Gastrocnemius medialis (tissue), 4 donors: ENCODE measurements at places on chromosomes 3 and 15.
A peak's percentile ranks its signal among the peaks of the same experiment; 100 is the strongest.

DNA sequence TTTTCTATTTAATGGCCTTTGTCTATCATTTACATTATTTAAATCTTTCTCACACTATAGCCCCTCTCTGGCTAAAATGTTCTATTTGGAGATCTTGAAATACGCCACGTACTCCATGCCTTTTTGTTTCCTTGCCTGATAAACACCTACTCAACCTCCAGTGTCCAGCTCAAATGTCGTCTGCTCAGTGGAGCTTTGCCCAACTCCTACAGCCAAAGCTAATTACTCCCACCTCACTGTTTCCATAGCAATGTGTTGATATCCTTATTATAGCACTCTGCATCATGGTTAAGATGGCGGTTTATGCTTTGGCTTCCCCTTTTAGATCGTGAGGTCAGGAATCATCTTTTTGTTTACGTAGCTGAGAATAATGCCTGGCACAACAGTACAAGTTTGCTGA is 55.9 kb downstream of the NGLY1 start:
- DNase-seq = no peak
- peaks cover 46% of the 10 kb centered on the region for H3K36me3 ChIP-seq
- no peak overlapping the region for H3K27ac ChIP-seq
- no peaks in the 10 kb centered on the region for H3K27me3 ChIP-seq

GRCh38 chr3:194483850-194484249 is 3.0 kb downstream of the ATP13A3 start:
- H3K27me3 ChIP-seq = no peaks in the 10 kb centered on the region
- H3K27ac ChIP-seq = no peak overlapping the region
- H3K4me3 ChIP-seq = no peak overlapping the region
- H3K4me1 ChIP-seq = peaks cover 16% of the 10 kb centered on the region

DNA sequence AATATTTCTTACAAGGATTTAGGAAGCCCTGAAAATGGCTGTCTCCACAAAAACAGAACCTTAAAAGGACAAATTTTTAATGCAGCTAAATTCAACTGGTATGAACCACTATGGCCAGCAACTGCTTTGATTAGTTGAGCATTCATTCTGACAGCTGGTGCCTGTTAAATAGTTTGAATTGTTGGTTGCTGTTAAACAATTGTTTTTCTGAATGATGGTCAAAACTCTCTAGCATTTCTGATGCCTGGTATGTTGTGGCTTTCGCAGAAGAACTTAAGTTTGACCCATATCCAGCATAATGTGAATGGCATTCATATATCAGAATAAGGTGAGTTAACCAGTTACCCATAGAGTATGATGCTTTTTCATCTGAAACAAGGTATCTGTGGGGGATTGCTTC is 138.4 kb downstream of the MEIS2 start:
- no peak overlapping the region for H3K27ac ChIP-seq
- no peak for DNase-seq

- H3K4me3 ChIP-seq = peak overlapping the region; percentile 93
- DNase-seq = no peak
- H3K27ac ChIP-seq = peak overlapping the region; percentile 69
- peaks cover 16% of the 10 kb centered on the region for H3K4me1 ChIP-seq
- H3K27me3 ChIP-seq = peaks cover 16% of the 10 kb centered on the region
- H3K36me3 ChIP-seq = no peaks in the 10 kb centered on the region
Measured at GRCh38 chr3:173398111-173398479, 551 bp downstream of the NLGN1 start.

GRCh38 chr3:195201295-195201694 is 69.7 kb downstream of the XXYLT1 start:
- no peak for DNase-seq
- H3K27ac ChIP-seq = no peak overlapping the region
- H3K36me3 ChIP-seq = no peaks in the 10 kb centered on the region
- H3K4me1 ChIP-seq = peaks cover 13% of the 10 kb centered on the region
- H3K27me3 ChIP-seq = no peaks in the 10 kb centered on the region
- H3K4me3 ChIP-seq = no peak overlapping the region

DNA sequence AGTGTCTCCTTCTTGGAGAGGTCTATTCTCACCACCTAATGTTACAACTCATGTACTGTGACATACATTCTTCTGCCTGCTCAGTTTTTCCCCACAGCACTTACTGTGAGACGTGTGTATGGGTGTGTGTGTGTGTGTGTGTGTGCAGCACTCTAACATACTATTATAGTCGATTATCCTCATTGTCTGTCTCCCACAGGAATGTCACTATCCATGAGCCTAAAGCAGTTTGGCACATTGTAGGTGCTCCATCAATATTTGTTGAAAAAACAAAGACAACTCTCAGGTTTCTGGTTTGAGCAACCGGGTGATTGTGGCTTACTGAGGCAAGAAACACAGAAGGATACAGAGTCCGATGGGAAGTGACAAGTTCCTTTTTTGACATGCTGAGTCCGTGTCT is 8.6 kb upstream of the ZNF148 start:
- H3K4me1 ChIP-seq = no peaks in the 10 kb centered on the region
- no peaks in the 10 kb centered on the region for H3K27me3 ChIP-seq
- no peaks in the 10 kb centered on the region for H3K36me3 ChIP-seq
- DNase-seq = no peak
- no peak overlapping the region for H3K4me3 ChIP-seq

DNA sequence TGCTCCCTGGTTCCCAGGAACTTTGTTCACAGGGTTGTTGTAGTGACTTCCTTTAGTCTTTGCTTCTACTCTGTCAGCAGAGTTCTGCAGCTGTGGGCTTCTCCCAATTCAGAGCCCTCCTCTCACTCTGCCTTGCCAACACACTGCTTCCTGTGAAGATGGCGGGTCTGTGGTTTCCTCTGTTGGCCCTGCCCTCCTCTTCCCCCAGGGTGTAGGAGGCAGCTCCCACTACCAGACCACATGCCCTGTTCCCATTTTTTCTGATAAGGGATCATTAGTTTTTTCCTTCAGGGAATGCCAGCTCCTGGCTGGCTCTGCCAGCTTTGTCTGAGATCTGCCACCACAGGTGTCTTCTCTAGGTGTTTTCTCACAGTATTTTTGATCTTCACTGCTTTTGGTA is 12.7 kb downstream of the SPSB4 start:
- H3K4me1 ChIP-seq = no peaks in the 10 kb centered on the region
- no peak overlapping the region for H3K27ac ChIP-seq
- no peaks in the 10 kb centered on the region for H3K27me3 ChIP-seq
- DNase-seq = no peak
- H3K4me3 ChIP-seq = no peak overlapping the region

DNA sequence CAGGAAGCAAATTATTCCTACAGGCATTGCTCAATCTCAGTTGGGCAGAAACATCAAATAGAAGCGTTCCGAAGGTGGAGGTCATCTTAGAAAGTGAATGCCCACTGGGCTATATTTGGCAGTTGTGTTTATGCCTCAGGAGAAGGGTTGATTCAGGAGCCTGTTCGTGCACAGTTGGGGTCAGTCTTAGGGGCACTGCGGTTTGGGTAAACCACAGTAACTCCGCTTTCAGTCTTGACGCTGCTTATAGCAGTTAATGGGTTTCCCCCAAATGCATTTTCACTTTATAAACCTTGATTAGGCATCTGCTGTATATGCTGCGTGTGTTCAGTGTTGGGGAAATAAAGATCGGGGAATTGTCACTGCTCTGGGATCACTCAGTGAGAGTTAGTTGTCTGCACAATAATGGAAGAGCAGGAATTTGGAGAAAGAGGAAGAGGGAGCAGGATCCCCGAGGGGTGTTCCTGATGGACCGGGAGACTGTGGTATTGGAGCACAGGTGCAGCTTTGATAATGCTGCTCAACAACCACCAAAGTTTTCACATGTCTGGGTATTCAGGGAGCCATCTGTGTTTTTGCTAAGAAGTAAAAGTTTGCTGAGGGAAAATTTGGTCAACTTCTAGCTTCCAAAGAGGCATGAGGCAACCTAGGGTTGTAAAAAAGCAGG is 124.3 kb upstream of the EIF1B start:
- H3K27ac ChIP-seq = no peak overlapping the region
- DNase-seq = no peak
- no peak overlapping the region for H3K4me3 ChIP-seq
- H3K4me1 ChIP-seq = peaks cover 11% of the 10 kb centered on the region
- no peaks in the 10 kb centered on the region for H3K27me3 ChIP-seq

DNA sequence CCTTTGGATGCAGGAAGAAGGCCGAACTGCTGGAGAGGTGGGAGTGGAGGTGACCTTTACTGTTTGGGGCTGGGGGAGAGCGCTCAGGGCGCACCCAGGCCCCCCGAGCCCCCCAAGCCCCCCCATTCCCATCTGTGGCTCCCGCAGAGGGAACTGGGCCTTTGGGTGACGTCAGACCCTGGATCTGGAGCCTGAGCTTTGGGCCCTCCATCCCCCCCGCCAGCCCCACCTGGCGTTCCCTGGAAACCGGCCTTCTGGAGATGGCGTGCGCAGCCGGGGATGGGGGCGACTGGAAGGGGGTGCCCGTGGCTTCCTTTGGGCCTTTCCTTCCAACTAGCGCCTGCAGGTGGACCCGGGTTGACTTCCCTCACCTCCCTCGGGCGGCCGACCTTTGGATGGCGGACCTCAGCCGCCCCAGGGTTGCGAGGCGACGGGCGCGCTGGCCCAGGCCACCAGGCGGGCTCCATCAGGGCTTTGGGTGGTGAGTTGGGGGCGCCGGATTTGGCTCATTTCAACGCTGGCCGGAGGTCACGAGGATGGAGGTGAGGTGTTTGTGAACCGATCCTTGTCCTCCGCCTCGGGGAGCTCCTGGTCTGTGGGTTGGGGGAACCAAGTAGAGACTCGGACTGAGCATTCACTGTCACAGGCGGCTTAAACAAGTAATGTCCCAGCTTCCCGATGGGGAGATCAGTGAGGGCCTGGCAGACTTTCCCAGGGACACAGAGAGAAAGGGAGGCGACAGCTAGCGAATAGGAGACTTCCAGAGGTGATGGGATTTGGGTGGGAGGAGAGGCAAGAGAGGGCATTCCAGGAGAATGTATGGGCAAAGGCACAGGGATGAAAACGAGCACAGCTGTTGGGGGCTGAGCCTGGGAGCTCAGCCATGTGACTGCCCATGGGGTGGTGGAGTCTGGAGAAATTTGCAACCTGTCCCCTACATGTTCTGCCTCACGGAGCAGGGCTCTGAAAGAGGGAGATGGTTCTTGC is 709 bp downstream of the SCAMP5 start:
- peak overlapping the region; percentile 56 for H3K4me3 ChIP-seq
- peaks cover 26% of the 10 kb centered on the region for H3K27me3 ChIP-seq
- no peak overlapping the region for H3K27ac ChIP-seq
- H3K4me1 ChIP-seq = peaks cover 4% of the 10 kb centered on the region

- no peaks in the 10 kb centered on the region for H3K36me3 ChIP-seq
- no peaks in the 10 kb centered on the region for H3K4me1 ChIP-seq
- H3K27me3 ChIP-seq = no peaks in the 10 kb centered on the region
- H3K4me3 ChIP-seq = no peak overlapping the region
- H3K27ac ChIP-seq = no peak overlapping the region
- no peak for DNase-seq
Measured at GRCh38 chr3:188026191-188026968, 127.6 kb upstream of the LPP start.

GRCh38 chr3:160546727-160547126 is 18.6 kb downstream of the KPNA4 start:
- H3K36me3 ChIP-seq = no peaks in the 10 kb centered on the region
- H3K4me1 ChIP-seq = peaks cover 57% of the 10 kb centered on the region
- no peak overlapping the region for H3K27ac ChIP-seq
- DNase-seq = no peak

- DNase-seq = no peak
- H3K4me1 ChIP-seq = no peaks in the 10 kb centered on the region
Measured at GRCh38 chr3:14787630-14788029, 31.1 kb upstream of the FGD5 start.

GRCh38 chr15:69265347-69265955 is 33.3 kb upstream of the PAQR5 start:
- no peak for DNase-seq
- no peak overlapping the region for H3K27ac ChIP-seq
- H3K4me3 ChIP-seq = no peak overlapping the region
- no peaks in the 10 kb centered on the region for H3K27me3 ChIP-seq
- H3K36me3 ChIP-seq = no peaks in the 10 kb centered on the region
- H3K4me1 ChIP-seq = no peaks in the 10 kb centered on the region

DNA sequence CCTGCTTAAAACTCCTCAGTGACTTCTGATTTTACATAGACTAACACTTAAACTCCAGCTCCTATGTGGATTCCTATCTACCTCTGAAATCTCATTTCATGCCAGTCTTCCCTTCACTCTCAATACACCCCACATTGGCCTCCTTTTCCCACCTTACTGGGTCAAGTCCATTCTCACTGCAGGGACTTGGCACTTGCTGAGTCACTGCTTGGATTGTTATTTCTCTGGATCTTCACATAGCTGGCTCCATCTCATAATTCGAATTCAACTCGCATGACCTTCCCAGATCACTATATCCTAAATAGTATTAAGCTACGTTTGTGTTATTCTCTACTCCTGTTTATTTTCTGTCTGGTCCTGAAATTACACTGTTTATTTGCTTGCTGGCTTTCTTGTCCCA is 59.6 kb upstream of the FRMD4B start:
- H3K27ac ChIP-seq = no peak overlapping the region
- H3K4me1 ChIP-seq = peaks cover 9% of the 10 kb centered on the region
- H3K4me3 ChIP-seq = no peak overlapping the region
- H3K36me3 ChIP-seq = no peaks in the 10 kb centered on the region

GRCh38 chr3:79418855-79419621 is 348.8 kb downstream of the ROBO1 start:
- H3K27me3 ChIP-seq = no peaks in the 10 kb centered on the region
- no peak overlapping the region for H3K4me3 ChIP-seq
- DNase-seq = no peak
- H3K4me1 ChIP-seq = peaks cover 2% of the 10 kb centered on the region

DNA sequence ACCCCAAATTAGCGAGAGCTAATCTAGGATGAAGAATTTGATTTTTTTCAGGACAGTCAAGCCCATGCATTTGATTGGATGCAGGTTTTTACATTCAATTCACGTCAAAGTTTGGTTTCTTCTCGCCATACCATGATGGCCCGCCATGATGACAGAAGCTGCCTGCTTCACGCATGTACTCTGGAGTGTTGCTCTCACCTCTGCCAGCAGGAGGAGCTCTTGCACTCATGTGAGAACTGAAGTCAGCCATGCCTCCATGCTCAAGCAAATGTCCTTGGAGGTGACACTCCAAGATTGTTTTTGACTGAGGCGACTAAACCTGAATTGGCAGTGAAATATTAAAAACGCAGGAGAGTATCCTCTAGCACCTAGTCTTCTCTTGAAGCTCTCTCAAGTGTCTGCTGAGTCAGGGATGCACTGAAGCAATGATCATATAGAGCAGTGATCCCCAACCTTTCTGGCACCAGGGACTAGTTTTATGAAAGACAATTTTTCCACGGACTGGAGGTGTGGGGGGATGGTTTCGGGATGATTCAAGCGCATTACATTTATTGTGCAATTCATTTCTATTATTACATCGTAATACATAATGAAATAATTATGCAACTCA is 120.9 kb downstream of the SAMMSON start:
- H3K27ac ChIP-seq = no peak overlapping the region
- no peaks in the 10 kb centered on the region for H3K27me3 ChIP-seq
- DNase-seq = no peak
- H3K4me3 ChIP-seq = no peak overlapping the region
- no peaks in the 10 kb centered on the region for H3K36me3 ChIP-seq
